ENCODE measurements at places on chromosomes 7 and 10.
A peak's percentile ranks its signal among the peaks of the same experiment; 100 is the strongest.

GRCh38 chr7:148218603-148219002 lies 372.0 kb upstream of the C7orf33 start:
- DNase-seq = no peak

DNA sequence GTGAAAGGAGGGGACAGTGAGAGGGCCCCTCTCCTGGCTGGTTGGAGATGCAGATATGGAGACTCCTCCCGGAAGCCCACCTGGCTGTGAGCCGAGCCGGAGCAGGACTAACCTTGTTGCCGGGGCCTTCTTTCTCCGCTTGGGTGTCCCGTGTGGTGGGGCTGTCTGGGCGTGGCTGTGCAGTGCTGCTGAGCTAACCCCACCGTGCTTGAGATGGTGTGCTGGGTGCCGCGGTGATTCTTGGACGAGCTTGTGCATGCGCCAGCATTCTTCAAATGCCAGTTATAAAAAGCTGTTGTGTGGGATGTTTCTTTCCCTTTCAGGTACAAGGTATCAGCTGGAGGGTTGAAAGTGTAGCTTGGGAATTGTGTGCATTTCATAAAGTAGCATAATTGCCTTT lies 48.8 kb downstream of the DAGLB start:
- no peak for DNase-seq

GRCh38 chr7:117774943-117775342 lies 98.3 kb downstream of the CTTNBP2 start:
- no peak for DNase-seq

DNA sequence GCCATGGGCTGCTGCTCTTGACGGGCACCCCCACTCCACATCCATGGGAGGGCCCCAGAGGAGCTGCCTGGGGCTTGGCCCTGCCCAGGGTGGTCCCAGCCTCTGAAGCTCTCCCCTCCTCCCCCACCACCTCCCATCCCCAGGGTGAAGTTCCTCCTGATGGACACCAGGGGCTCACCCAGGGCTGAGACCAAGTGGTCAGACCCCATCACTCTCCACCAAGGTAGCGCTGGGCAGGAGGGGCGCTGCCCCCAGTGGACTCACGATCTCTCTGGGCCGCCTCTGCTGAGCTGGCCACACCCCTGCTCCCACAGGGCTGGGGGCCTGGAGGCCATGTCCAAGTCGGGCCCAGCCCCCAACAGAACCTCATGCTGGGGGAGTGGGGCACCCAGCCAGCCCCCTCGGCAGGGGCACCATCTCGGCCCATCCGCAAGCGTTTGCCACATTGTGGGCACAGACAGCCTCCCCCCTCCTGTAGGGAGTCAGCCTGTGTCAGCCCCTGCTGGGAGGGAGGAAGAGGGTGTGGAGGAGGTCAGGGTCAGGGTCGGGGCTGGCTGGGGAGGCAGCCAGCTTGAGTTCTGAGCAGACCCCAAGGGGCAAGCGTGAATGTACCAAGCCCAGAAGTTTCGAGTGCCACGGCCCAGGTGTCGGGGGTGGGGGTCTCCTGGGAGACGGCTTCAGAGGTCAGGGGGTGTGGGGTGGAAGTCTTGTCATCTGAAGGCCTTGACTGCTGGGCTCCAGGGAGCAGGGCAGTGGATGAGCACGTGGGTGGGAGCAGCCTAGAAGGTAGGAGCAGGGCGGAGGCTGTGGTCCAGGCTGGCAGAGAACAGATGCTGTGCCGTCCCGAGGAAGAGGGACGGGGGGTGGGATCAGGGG lies 2.8 kb downstream of the UPK3B start:
- peak; percentile 43 for DNase-seq

- no peak for DNase-seq
These were observed 221.1 kb upstream of the TCF7L2 start for GRCh38 chr10:112728997-112729396.

DNA sequence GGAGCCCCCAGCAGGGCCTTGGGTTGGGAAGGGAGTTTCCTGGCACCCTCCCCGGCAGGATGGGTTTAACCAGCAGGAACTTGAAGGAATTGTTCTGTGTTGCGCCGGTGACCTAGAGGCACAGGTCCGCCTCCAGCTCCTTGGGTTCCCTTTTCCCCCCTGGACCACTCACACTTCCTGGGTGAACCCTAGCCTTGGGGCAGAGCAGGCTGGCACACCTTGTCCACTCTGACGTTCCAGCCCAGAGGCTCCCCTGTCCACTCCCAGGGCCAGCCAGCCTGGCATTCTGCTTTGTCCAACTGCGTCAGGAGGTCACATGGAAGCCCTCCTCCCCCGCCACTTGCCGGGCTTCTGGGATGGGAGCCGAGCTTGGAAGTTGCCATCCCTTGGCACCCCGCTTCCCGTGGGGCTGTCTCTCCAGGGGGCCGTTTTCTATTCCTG lies 25.8 kb downstream of the TMEM120A start:
- no peak for DNase-seq

DNA sequence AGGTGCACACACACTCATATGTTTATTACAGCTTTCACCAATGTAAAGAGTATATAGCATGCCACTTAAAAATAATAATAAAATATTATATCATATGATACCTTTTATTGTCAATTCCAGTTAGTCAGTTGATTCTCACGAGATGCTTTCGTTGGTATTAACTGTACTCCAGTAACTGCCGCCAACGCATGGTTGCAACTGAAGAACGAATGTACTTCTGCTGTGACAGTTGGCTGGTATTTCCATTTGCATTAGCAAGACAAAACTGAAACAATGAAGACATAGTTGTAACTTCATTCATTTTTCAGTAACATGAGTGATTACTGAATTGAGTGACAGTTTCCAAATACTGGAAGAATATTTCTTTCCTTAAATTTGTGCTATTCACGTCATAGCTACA lies 70.5 kb upstream of the PRKCQ start:
- no peak for DNase-seq

- DNase-seq = peak; percentile 49
These were observed 57.2 kb upstream of the STRIP2 start for GRCh38 chr7:129376778-129377700.

GRCh38 chr10:124595143-124595883 lies 133.7 kb downstream of the LHPP start:
- no peak for DNase-seq

DNA sequence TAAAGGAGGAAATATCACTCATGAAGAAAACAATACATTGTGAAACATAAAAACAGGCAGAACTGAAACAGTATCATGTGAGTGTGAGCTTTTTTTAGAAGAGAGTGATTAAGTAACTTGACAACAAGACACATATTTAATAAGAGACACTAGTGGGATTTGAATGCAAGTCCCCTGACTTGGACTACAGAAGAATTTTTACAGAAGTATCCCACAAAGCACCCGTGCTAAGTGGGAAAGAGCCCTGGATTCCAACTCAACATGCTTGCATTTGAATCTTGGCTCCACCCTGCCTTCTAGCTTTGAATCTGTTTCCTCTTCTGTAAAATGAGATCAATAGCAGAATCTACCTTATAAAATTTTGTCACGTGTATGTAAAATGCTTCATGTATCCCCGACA lies 166.2 kb downstream of the ZNF365 start:
- no peak for DNase-seq

DNA sequence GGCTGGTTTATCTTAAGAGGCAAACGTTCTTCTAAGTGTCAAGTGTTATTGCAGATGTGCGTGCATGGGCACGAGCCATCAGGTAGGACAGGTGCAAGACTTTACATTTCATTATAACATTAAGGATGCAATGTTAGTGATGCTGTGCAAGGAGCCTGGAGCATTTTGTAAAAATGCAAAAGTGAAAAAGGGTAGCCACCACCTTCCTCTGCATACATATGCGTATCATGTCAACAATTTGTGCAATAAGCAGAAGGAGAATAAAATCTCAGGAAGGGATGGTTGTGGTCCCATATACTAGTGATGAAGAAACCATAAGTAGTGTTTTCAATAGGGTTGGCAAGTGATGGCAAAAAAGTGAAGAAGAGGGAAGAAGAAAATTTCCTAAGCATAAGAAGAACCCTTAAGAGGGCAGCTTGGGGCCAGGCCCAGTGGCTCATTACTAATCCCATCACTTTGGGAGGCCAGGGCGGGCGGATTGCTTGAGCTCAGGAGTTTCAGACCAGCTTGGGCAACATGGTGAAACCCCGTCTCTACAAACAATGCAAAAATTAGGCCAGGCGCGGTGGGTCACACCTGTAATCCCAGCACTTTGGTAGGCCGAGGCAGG lies 7.5 kb downstream of the PIK3AP1 start:
- DNase-seq = no peak

GRCh38 chr10:10803278-10803677 lies 214.4 kb upstream of the CELF2 start:
- no peak for DNase-seq

DNA sequence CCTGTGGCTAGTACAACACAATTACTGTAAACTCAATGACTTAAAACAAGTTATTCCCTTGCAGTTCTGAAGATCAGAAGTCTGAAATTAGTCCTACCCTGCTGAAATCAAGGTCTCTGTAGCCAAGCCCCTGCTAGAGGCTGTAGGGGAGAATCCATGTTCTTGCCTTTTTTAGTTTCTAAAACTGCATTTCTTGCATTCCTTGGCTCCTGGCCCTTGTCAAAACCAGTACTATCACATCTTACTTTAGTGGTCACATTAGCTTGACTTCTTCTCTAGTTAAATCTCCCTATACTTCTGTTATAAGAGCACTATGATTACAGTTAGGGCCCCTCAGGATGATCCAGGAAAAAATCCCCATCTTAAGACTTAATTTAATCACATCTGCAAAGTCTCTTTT lies 567.0 kb downstream of the GFRA1 start:
- DNase-seq = no peak

- no peak for DNase-seq
These were observed 34.2 kb upstream of the FAM171A1 start for GRCh38 chr10:15405319-15405718.

DNA sequence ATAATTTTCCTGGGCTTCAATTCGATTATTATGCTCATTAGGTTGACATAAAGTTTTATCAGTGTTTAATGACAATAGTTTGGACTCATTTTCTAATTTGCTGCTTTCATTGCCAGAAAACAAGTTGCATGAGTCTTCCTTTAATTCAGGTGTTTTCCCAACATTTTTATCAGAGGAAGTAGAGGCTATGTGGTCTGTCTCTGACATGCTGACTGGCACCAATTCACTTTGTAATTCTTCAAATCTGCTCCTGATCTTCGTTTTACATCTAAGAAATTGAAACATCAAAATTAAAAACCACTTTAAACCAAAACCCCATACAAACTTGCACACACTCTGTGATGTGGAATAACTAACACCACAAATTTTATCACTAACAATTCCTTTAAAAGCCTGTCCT lies 10.9 kb downstream of the CCDC186 start:
- DNase-seq = no peak

DNA sequence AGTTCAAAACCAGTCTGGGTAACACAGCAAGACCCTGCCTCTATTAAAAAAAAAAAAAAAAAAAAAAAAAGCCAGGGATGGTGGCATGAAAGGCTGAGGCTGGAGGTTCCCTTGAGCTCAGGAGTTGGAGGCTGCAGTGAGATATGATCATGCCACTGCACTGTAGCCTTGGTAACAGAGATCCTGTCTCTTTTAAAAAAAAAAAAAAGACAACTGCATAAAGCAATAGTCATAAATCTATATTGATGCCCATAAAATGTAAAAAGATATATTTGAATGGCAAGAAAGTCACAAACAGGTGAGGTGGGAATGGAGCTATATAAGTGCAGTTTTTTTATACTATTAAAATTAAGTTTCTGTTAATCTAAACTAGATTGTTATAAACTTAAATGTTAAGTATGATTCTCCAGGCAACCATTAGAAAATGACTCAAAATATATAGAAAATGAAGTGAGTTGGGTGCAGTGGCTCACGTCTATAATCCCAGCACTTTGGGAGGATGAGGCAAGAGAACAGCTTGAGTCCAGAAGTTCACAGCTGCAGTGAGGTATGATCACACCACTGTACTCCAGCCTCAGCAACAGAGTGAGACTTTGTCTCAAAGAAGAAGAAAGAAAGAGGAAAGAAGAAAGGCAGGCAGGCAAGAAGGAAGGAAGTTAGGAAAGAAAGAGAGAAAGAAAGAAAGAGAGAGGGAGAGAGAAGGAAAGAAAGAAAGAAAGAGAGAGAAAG lies 13.4 kb upstream of the HNRNPH3 start:
- no peak for DNase-seq

DNA sequence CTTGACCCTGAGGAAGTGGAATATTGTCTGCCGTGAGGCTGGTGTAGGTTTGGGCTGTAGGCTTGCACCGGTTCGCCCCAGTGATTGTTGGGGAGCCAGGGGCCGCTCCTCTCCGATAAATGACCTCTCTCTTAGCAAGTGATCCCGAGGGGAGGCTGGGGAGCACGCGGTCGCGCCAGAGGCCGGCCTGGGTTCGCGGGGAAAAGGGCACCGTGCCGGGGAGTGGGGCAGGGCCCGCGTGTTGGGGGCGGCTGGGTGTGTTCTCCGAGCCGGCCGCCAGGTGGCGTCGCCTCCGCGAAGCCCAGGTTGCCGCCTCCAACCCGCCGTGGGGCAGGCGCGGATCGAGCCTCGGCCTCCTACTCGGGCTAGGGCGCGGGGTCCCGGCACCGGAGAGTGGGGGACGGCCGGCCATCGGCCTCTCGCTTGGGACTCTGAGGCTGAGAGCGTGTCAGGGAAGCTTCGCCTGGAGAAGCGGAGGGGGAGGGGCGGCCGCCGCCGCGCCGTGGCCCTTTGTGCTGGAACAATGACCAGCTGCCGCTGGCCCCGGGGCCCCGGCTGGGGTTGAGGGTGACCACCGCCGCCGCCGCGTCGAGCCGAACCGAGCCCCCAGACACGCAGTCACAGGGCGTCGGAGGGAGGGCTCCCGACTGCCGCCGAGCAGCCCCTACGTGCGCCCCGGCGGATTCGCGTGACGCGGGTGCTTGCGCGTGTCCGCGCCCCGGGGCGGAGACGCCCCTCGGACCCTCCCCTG lies 442 bp upstream of the LZTS2 start:
- peak; percentile 85 for DNase-seq

- no peak for DNase-seq
These were observed 441.5 kb upstream of the ETV1 start for GRCh38 chr7:14430926-14431325.

DNA sequence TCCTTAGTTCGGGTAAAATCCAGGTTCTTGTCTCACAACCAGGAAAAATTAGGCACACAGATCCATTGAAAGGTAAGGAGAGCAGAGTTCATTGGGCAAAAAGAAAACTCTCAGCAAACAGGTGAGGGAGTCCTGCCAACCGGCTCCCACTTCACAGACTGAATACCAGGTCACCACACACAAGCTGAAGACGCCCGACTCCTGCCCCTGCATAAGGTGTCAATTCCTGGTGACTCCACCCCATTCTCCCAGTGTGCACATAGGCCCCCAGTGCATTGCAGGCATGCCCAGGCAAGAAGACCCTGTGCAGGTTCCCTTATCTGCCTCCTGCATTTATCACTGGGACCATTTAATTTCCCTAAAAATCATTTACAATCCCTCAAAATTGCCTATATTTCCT lies 354.6 kb downstream of the LRRTM3 start:
- no peak for DNase-seq

Measured in dermis blood vessel endothelial cell (primary cell).